HFF-Myc (cell line): ENCODE measurements at places on chromosomes 11 and 22.

DNA sequence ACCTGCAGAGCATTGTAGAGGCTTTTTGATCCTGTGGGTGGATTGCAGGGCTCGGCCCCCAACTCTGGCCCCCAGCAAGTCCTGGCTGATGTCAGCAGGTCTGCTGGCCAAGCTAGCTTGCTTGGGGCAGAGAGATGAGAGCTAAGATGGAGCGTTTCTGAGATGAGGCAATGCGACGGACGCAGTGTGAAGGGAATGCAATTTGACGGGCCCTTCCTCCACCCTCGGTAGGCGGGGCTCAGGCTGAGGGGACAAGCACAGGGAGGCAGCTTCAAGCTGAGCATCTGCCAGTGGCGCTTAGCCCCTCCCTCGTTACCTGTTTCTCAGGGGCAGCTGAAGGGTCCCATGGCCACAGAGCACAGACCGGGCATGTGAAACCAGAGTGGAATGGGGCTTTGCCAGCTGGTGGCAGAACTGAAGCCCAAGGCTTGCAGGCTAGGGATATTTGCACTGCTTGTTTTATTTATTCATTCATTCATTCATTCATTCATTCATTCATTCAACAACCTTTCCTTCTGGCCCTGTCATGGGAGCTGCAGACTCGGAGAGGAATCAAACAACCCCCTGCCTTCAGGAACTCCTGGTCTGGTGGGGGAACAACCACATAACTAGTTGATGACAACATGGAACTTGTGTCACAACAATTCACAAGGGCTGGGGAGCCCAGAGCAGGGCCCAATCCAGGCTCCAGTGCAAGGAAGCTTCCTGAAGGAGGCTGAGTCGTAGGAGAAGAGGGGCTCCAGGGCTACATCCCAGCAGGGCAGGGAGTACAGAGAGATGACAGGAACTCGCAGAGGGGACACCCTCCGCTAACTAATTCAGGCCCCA is 66.8 kb downstream of the THAP12 start:
- no peak for DNase-seq

- no peak for DNase-seq
Measured at GRCh38 chr22:29706486-29706885, 13.3 kb upstream of the CABP7 start.

DNA sequence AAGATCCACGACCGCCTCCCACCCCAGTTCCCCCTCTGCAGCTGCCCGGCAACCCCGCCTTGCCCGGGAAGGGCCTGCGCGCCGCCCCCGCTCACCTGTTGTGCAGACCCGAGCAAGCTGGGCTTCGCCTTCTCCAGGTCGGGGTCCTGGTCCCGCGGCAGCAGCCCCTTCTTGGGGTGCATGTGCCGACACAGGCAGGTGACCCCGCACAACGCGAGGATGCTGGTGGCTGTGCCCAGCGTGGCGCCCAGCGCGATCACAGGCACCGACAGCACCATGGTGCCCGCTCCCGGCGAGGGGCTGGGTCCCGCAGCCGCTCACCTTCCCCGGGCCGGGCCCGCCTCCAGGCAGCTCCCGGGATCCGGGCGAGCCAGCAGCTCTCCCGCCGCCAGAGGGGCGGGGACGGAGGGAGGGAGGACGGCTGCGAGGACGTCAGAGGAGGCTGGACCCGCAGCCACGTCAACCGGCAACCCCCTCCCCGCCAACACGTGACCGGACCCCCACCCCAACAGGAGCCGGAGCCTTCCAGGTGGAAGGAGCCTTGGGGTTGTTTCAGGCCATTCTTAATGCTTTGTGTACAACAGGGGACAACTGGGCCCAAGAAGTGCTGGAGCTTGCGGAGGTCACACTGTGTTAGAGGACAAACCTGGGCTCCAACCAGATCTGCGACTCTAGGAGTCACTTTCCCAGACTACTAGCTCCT is at the start of gene SYT13:
TSS of gene SYT13 (minus strand) at position 412 of the 703 bp plus-strand sequence. CDS start at position 278, 134 bp downstream.
- no peak for DNase-seq

DNA sequence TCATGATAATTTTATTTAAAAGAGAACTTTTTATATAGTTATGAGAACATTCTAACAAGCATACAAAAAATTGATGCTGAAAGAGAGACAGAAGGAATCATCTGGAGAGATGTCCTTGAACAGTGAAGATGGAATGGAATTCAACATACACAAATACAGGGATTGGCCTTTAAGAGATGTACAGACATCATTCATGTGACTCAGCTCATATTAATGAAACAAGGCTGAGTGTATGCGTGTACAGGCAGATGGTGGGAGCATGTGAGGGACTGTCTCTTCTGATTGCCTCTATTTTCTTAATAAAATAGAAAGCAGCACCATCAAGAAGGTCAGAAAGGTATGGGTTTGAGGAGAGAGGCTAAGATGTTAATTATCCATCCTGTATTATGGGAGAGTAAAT is 793.3 kb downstream of the CNTN5 start:
- no peak for DNase-seq

DNA sequence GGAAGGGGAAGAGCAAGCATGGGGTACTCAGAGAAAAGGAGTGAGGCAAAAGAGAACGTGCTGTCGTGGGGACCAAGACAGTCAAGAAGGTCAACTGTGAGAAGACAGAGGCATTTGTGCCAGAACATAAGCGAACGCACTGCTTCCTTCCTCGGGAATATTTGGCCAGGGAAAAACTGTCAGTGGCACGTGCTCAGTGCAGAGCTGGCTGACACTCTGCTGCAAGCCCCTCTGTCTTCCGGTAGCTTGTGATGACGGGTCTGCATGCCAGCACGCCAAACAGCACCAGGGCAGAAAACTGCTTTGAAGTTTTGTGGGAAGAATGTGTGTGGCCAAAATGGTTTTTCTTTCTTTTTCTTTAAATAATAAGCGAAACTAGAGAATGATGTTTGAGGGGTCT is 60.6 kb downstream of the SMCO4 start:
- no peak for DNase-seq

DNA sequence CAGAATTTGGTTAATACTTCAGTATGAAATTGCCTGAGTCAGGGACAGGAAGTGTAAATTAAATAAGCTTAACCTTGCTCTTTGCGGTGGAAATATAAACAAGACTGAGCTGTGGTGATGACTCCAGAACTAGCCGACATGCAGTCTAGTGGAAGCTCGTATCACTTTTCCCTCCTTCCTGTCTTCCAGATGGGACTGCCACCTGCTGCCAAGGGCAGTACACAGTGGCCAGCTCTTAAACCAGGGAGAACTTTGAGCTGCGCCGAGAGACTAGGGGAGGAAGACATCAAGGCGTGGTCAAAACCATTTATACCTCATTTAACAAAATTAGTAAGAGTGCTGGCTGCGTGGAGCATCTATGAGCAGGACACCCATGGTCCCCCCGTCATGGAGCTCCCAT is 31.3 kb upstream of the CTTN start:
- no peak for DNase-seq

DNA sequence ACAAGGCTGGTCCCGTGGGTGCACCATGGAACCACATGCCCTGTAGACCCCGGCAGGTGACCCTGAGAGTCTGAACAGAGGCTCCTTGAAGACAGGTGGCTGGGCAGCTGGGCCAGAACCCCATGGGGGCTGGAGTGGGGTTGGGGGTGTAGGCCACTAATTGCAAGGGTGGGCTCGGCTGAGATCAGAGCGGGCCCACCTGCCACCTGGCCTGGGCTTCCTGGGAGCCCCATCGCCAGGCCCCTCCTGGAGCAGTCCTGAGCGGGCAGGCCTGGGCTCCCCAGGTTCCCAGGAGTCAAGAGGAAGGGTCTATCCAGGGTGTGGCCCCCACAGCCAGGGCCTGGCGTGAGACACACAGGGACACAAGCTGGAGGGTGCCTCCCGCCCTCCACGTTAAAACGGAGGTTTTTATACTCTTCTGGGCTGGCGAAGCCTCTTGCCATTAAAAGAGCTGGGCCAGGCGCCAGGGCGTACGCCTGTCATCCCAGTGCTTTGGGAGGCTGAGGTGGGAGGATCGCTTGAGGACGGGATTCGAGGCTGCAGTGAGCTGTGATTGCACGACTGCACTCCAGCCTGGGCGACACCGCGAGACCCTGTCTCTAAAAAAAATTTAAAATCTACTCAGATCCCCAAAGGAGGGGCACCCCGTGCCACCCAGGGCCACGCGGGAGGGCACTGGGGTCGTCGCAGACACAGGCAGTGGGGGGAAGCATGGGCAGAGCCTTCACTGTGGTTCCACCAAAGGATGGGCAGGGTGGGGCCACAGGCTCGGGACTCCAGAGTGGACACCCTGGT is 4.8 kb upstream of the TRABD start:
- no peak for DNase-seq

DNA sequence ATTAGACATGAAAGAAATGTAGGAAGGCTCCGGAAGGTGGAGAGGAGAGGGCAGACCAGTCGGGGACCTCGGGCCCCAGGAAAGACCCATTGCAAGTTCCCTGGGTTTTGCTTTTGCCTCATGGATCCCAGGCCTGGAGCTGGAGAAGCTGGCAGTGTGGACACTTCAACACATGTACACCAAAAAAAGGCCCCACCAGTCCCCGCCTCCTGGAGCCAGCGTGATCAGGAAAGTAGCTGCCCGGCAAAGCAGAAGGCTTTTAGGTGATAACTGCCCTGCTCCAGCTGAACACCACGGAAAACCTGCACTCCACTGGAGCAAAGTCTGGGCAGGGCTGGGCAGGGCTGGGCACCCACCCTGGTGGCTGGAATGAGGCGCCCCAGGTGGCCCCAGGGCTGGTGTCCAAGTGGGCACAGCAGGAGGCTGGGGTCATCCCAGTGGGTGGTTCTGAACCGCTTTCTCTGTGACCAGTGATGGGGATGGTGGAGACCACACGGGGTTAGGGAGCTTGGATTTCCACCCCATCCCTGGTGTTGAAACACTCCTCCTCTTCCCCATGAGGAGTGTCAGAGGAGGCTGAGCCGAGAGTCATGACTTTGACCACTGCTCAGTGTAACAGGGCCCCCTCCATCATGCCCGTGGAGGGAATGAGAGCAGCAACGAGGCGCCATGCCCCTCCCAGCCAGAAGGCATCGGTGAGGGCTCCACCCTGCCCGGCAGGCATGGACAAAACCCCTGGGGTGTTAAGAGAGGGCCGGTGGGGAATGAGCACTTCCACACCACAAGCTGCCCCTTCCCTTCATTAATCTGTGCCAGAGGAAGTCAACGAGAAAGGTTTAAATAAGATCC is 16.9 kb upstream of the MUC5AC start:
- no peak for DNase-seq

DNA sequence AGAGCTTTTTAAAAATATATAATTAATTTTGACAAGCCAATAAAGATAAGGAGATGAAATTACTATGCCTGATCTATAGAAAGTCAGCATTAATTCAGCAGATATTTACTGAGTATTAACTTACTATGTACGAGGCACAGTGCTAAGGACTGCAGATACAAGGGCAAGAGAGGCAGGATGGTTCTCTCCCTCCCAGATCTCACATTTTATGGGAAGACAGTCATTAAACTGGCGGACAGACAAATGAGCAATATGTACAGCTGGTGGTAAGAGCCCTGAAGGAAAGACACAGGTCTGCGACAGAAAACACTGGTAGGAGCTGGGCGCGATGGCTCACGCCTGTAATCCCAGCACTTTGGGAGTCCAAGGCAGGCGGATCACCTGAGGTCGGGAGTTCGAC is 36.8 kb downstream of the MCHR1 start:
- DNase-seq: no peak

DNA sequence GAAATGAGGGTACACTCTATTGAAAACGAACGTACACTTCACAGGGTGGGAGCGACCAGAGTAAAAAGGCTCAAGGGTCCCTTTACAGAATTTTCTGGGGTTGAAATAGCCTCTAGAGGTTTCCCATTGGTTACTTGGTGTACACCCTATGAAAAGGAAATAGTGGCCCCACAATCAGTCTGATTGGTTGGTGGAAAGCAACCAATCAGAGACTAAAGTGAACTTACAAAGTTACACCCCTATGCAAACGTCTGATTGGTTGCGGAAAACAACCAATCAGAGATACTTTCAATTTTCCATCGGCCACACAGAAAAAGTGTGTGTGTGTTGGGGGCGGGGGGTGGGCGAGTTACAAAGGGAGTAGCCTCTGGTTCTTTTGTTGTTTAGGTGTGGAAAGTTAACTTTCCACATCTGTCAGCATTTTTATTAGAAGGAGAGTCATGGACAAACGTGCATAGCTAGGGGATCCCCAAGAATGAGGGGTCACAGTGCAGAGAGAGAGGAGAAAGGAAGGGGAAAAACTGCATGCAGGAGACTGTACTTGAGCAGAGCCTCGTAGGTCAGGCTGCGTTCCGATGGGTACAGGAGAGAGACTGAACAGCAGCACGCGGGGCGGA is 1152.1 kb downstream of the TBC1D22A start:
- no peak for DNase-seq

DNA sequence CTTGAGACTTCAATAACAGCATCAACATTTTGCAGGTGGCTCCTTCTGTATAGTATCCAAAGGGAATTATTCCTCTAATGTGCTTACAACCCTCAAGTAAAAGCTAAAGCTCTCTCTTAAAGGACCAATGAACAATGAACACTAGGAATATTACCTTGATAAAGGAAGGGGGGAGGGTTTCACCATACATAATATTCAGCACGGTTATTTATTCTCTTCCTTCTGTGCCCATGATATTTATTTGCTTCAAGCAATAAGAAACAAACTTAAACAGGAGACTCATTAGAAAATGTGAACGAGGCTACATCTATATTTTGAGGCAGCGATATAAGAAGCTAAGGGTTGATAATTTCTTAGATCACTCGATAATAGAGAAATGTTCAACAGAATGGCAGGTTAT is 21.2 kb downstream of the BLID start:
- no peak for DNase-seq

DNA sequence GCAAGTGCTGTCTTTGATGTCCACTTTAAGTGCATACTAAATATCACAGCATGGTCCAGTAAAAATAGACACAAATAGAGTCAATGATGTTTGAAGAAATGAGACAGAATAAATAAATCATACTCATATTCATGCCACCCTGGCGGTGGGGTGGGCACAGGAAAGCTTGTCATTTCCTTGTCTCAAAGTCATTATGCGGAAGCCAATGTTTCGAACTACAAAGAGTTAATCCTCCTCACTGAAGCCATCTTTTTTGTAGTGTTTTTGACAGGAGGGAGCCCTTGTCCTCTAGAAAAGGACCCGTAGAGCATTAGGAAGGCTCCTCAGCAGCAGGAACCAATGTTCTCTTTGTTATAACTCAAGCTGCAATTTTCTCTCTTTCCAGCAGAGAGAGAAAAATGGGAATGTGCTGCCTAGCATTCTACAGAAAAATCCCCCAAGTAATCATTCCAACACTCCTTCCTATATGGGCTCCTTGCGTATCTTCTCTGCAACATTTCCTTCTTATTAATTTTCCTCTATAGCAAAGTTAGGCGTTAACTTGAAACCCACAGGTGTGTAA is 30.6 kb downstream of the SC5D start:
- DNase-seq: no peak
